ENCODE measurements at places on chromosomes 6 and 20. TPM values are rescaled to one million over a fixed set of nuclear protein-coding genes. Genes with fewer than 3 reads are reported as not detected.
A peak's percentile ranks its signal among the peaks of the same experiment; 100 is the strongest.

Gene MUCL3
- polyA plus RNA-seq = not detected

GRCh38 chr6:144581812-144582537 is 296.8 kb downstream of the UTRN start:
- no peak for DNase-seq

- no peak for DNase-seq
Measured at GRCh38 chr6:130893277-130893676, 66.1 kb downstream of the SMLR1 start.

GRCh38 chr6:134626086-134626485 is 308.2 kb upstream of the SGK1 start:
- DNase-seq = no peak

- peak; percentile 58 for DNase-seq
Measured at GRCh38 chr20:1569415-1569881, 11.9 kb upstream of the SIRPD start.
